ENCODE measurements at places on chromosomes 5 and 9.

- DNase-seq: no peak
Observed at GRCh38 chr9:73050887-73051550, 98.2 kb upstream of the ALDH1A1 start.

GRCh38 chr9:6054280-6055099 is 39.1 kb upstream of the RANBP6 start:
- peak; percentile 20 for DNase-seq

GRCh38 chr5:112445626-112446350 is 26.7 kb upstream of the EPB41L4A start:
- no peak for DNase-seq

GRCh38 chr5:115260248-115260647 is 2.4 kb downstream of the PGGT1B start:
- DNase-seq: no peak

DNA sequence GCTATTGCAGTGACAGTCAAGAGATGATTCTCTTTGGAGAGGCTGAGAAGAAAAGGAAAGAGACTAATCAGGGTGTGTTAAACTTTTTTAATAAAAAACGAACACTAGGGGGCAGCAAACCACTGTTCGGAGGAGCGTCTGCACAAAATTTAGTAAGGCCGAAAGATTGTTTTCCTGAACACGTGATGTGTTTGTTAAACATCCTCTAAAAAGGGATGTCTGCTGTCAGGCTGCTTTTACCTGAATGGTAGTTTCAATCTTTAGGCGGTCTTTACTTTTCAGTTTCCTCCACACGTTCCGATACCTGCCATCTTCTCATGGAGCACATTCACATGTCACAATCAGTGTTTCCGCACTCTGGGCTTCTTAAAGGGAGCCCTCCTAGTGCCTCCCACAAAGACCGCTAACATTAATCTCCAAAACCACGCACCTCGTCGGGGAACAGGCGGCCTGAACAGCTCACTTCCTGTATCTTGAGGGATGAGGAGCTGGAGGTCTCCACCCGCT is 125.2 kb downstream of the GPBP1 start:
- DNase-seq: peak; percentile 72

GRCh38 chr5:74864823-74865222 is 1.4 kb downstream of the FAM169A start:
- DNase-seq: no peak

GRCh38 chr5:34533582-34534522 is 122.3 kb upstream of the RAI14 start:
- no peak for DNase-seq
